Bronchus fibroblast of lung (primary cell): ENCODE measurements at places on chromosomes 16 and 17. TPM values are rescaled to one million over a fixed set of nuclear protein-coding genes. Genes with fewer than 3 reads are reported as not detected.

The SCIMP gene
- total RNA-seq: not detected in 2 replicates

The FN3KRP gene
- total RNA-seq: 24.7 and 29.6 TPM in 2 replicates

The IFI35 gene
- total RNA-seq: 22.5 and 24.1 TPM in 2 replicates

The SPNS3 gene
- not detected in 2 replicates for total RNA-seq

The LSM12 gene
- total RNA-seq: 43.7 and 45.0 TPM in 2 replicates

The KRTAP9-8 gene
- total RNA-seq: not detected in 2 replicates

The TEX19 gene
- not detected in 2 replicates for total RNA-seq

The RILP gene
- total RNA-seq: 7.1 and 13.8 TPM in 2 replicates

The STARD3 gene
- total RNA-seq: 39.1 and 40.9 TPM in 2 replicates

The KRT28 gene
- not detected in 2 replicates for total RNA-seq

The USP22 gene
- 148 and 168 TPM in 2 replicates for total RNA-seq

The KRTAP9-2 gene
- total RNA-seq: not detected in 2 replicates

The TNRC6C gene
- total RNA-seq: 1.9 and 2.4 TPM in 2 replicates

The NPIPB13 gene
- 0.30 TPM in 1 of 2 replicates, not detected in the other for total RNA-seq

The GP1BA gene
- total RNA-seq: not detected in 2 replicates
